ENCODE measurements at places on chromosomes 11 and 22.
A peak's percentile ranks its signal among the peaks of the same experiment; 100 is the strongest.

DNA sequence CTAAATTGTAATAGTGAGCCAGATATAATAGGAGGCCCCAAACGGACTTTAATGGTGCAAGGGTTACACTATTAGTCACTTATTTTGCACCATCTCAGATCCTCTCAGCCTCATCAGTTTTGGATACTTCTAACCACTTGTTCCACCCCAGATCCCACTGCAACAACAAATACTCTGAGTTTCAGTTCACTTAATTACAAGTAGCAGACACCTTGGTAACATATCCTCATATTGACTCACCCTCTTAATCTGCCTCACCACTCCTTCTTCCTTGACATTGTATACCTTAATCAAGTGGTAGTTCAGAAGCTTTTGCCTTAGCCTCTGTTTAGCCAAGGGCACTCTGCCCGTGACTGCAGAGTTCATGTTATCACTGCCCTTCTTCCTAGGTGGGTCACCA, 256.1 kb upstream of the UBASH3B start:
- no peak for DNase-seq

DNA sequence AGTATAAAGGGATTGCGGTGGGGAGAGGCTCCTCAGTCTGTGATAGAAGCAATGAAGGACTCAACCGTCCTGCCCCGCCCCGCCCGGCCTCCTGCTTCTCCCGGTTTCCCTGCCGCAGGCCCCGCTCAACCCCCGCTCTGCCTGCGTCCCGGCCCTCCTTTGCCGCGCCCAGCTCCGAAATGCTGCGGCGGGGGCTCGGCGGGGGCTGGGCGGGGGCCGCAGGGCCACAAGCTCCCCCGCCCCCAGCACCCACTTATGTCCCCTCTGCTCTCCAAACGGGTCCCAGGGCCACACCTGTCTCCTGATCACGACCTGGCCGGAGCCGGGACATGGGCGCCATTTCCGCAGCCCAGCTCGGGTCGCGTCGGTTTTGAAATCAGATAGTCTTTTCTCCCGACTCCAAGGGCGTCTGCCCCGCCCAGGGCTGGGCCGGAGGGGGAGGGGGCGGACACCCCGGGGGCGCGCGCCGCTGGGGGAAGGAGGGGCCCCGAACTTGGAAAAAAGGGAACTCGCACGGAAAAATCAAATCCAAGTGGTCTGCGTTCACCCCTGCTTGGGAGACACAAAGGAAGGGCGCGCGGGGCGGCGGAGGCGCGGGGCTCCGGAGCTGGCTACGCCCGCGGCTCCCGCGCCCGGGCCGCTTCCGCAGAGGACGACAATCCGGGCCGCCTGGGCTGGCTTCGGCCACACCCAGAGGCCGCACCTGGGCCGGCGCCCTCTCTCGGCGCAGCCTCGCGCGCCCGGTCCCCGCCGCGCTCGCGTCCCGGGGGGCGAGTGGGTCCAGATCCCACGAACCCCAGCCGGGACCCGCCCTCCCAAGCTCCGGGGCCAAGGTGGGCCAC, 70.6 kb upstream of the EP300 start:
- DNase-seq, result peak; percentile 87

DNA sequence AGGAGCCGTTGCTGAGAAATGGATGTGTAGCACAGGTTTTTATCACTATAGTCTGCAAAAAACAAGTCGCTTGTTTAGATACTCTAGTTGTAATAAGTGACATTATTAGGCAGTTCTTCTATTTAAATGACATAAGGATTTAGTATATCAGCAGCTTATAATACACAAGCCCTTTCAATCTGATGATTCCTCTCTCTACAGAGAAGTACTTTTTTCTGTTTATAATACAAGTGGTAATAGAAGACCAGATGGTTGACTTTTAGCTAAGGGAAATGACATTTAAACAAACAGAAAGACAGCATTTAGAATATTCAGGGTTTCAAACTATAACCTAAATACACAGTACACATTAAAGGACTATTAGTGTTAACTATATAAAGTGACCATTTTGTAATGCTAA, 60.4 kb downstream of the IMMP1L start:
- no peak for DNase-seq

DNA sequence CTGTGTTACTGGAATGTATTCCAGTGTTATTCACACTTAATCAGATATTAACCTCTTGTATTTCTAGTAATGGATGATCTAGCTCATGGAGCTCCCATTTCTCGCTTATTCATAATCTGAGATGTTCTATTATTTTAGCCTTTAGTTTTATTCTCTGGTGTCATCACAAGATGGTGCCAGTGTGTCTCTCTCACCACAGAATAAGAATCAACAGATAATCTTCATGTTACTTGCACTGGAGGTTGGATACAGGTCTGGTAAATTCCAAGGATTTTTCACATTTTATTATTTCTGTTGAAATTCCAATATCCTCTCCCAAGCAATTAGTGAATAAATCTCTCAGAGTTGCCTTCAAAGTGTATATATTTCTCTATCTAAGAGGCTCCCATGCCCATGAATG, 74.6 kb downstream of the CASP12 start:
- no peak for DNase-seq

- DNase-seq, result no peak
Measured at GRCh38 chr11:81989093-81989492, 744.6 kb downstream of the FAM181B start.

- DNase-seq, result no peak
Measured at GRCh38 chr11:72598466-72598865, 75.8 kb downstream of the PDE2A start.

All from right hindlimb (tissue), 1 donor.